Inflammatory macrophage treated with lipopolysaccharide for 4 hours (primary cell): ENCODE measurements at places on chromosomes 3 and 15.

DNA sequence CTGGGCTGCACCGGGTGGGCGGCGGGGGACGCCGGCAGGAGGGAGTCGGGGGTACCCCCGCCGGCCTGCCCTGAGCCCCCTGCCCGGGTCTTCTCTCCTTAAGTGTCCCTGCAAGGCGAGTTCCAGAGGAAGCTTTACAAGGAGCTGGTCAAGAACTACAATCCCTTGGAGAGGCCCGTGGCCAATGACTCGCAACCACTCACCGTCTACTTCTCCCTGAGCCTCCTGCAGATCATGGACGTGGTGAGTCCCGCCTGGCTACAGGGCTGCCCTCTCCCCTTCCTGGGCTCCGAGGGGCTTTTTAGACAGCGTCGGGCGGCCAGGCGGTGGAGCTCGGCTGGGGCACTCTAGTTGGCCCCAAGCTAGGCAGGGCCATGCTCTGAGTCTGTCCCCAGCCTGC lies 480 bp downstream of the CHRNA7 start:
- no peak for DNase-seq

DNA sequence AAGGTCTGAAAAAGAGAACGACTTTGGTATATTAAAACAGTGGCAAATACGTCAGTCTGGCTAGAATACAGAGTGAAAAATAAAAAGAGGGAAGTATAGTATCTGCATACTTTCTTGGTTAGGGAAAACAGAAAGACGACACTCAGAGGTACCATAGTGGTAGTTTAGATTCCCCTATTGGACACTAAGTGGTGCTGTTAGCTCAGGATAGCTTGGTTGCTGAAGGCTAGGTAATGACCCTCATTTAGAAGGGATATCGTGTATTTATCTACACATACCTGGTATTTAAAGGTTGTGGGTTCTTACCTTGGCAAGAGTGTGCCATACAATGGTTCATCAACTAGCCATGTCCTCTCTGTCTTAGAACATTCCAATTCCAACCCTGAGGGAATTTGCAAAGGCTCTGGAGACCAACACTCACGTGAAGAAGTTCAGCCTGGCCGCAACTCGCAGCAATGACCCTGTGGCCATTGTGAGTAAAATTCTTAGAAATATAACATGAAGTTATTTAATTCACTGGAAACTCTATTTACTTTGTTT lies 31.0 kb downstream of the TMOD2 start:
- DNase-seq = peak; percentile 22

- peak; percentile 61 for DNase-seq
These were observed 494.0 kb upstream of the TGFBR2 start for GRCh38 chr3:30112411-30112810.

DNA sequence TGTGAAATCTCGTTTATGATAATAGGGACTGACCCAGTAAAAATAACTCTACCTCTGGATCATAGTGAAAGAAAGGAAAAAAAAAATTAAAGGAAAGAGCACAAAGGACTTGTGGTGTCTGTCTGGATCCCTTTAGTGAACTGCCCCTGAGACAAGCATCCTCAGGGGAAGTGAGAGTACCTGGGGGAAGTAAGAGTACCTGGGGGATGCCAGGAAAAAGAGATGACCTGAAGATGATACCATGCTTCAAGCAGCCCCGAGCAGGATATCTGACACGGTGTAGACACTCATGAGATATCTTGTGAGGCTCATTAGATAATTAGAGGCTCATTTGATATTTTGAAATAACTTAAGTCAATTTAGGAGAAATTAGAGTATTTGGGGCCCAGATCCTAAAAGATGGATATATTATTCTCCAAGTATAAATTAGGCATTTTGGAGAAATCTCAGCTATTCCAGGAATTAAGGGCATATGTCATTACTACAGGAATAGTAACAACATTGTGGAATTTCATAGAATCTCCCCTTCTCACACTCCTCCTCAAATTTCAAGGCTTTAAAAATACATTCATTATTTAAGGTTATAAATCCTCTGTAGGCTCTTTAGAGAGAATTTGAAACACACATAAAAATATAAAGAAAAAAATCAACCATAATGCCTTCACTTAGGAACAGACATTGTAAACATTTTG lies 36.3 kb upstream of the PSMD6 start:
- no peak for DNase-seq

GRCh38 chr3:24589931-24590880 lies 95.6 kb upstream of the THRB start:
- no peak for DNase-seq

DNA sequence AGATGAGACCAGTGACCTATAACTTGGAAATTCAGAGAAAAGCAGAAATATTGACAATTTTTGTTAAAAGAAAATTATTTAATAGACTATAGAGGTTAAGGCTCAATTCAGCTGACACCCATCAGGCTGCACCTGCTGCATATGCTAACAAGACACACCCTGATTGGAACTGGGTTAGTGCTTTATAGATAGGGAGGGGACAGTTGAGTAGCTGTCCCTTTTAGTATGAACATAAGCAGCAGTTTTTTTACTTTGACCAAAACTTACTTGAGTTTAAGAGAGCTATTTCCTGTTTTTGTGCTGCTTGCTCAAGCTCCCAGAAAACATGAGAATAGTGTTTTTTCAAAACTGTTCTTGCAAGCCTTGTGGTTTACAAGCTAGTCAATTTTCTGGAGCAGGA lies 292.6 kb downstream of the LRRC3B start:
- no peak for DNase-seq

DNA sequence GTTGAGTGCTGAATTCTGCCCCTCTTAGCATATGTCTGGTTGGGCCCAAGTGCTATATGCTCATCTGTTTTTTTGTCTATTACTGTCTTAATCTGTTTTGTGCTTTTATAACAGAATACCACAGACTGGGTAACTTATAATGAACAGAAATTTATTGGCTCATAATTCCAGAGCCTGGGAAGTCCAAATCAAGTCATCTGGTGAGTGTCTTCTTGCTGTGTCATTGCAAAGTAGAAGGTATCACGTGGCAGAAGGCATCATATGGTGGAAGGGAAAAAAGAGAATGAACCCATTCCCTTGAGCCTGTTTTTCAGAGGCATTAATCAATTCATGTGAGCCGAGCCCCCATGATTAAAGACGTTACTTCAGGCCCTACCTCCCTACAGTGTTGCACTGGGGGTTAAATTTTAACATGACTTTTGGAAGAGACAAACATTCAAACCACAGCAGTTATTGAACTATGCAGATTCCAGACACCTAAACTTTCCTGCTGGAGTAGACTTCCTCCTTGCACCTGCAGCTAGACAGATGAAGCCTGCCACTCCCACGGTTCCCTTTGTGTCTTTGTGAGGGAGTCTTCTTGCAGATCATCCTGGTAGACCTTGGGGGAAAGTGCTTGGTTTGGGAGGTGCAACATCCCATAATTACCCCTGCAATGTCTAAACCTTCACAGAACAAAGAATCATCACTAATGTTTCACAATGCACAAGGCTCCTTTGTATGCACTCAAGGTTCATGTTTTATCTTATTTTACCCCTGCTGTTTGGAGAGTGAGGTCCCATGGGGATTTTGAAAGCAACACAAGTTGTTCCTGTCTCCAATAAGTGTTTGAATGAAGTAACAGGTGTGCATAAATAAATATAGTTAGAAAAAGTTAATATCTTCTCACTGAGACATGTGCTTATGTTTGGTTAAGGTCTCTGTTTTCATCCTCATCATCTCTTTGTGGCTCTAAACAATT lies 64.7 kb upstream of the XCR1 start:
- DNase-seq = peak; percentile 64

- DNase-seq = no peak
These were observed 1036.6 kb downstream of the IGSF11 start for GRCh38 chr3:117998071-117998470.

DNA sequence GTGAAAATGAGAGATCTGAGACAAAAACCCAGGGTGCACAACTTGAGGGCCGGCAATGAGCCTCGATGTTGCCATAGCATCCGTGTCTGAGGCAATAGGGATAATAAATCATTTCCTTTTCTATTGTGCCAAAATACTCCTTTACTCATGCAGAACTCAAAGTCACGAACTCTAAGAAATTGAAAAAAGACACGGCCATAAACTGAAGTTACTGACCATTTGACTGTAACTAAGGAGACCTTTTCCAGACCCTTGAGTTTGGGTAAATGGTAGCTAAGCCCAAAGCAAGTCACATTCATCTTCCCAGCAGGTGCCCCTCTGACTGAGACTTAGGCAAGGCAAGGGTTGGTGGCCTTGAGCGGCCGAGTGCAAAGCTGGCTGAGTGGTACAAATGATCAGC lies 141.2 kb upstream of the SLCO3A1 start:
- no peak for DNase-seq

GRCh38 chr15:39807791-39808190 lies 25.1 kb upstream of the FSIP1 start:
- no peak for DNase-seq

DNA sequence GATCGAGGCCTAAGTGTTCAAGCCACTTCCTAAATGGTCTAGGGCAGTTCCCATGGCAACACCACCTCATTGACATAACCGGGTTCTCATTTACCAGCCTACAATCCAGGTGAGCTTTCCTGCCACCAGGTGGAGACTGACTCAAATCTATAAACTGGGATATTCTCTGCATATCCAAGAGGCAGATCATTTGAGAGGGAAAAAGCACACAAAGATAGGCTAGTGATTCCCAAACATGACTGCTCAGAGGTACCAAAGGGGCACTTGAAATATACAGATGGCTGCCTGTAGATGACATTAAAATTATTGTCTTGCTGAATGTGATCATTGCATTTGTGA lies 141.3 kb upstream of the PROK2 start:
- DNase-seq = no peak

- DNase-seq = no peak
These were observed 26.7 kb downstream of the SLC2A2 start for GRCh38 chr3:170999737-171000242.

DNA sequence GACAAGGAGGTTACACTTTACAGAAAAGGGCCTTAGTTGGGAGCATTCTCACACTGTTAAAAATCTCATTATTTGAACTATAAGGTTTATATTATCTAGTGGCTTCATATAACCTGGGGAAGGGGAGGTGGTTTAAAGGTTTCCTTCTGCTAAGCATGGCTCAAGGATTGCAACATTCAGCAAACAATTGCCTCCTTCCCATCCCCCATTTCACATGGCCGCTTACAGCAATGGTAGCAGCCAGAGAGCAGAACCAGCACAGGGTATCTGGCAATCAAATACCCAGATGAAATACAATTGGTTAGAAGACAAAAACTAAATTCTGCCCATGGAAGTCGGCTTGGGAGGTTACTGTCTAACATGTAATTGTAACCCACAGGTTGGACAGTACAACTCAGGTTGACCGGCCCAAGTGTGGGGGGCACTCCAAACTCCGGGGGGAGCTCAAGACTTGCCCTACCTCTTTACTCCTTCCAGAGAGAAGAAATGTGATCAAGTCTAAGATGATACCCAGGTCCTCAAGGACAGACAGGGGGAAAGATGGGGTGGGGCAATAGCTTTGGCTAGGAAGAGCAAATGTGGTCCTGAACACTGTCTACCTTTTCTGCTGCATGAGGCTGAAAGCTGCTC lies 15.5 kb downstream of the ETV5 start:
- DNase-seq = no peak

- DNase-seq = peak; percentile 83
These were observed 30.4 kb downstream of the NXPE3 start for GRCh38 chr3:101809178-101810021.
